ENCODE measurements at places on chromosomes 11 and 22.

GRCh38 chr11:99320769-99321290, 300.1 kb downstream of the CNTN5 start:
- no peak for DNase-seq

DNA sequence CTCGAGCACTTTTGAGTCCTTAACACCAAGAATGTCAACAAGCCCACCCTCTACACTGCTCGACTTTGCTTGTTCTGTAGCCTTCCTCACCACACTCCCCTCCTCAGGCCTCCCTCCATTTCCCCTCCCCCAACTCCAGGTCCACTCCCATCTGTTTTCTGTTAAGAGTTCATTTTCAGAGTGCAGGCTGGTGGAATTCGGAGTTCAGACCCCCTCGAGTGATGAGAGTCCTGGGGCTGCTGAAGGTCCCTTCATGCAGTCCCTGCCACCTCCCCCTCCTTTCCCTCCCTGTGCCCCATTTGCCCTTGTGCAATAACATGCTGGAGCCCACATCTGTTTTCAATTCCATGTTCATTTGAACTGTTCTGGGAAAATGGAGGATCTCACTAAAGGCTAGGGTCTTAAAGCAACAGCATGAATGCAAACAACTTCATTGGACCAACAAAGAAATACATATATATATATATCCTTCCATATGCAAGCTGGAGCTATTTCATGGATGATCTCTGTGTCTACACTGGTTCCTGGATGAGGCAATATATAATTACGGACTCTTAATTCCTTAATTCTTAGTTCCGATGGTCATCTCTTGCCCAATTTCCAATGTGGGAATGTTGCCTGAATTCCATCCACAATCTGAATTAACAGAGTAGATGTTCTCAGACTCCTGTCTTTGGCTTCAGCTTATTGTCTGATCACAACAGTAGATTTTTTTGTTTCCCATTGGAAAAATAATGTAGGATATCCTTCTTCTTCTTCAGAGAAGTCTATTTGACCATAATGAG, 340.4 kb downstream of the ETS1 start:
- no peak for DNase-seq

- DNase-seq: no peak
Measured at GRCh38 chr11:117654281-117655255, 142.4 kb downstream of the DSCAML1 start.

- DNase-seq: peak; percentile 33
Measured at GRCh38 chr11:36510594-36510942, 496 bp upstream of the TRAF6 start.

GRCh38 chr11:86056351-86056854, 12.5 kb downstream of the PICALM start:
- DNase-seq: no peak

GRCh38 chr11:76759092-76759491, 24.1 kb upstream of the TSKU start:
- no peak for DNase-seq

Measured in T47D (cell line).